ENCODE measurements at places on chromosomes 5 and 9.

- no peak for DNase-seq
Observed at GRCh38 chr9:115636596-115636995, 517.0 kb upstream of the PAPPA start.

- DNase-seq = no peak
Observed at GRCh38 chr9:84054341-84055010, 73.9 kb downstream of the RMI1 start.

- DNase-seq = no peak
Observed at GRCh38 chr9:130030651-130031127, 12.3 kb downstream of the FNBP1 start.

DNA sequence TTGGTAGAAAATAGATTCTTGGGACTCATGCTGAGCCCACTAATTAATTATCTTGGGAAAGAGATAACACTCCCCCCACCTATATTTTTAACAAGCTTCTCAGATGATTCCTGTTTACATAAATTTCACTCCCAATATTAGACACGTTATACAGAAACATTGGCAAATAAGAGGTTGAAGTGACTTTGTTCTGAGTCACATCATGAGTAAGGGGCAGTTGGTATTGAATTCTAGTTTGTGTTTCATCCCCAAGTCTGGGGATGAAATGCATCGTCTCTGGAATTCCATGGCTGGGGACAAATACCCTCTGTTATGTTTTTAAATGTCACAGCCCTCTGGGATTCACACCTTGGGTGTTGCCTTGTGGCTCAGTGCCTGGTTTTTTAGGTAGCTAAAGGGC, 41.0 kb downstream of the BASP1 start:
- no peak for DNase-seq

- no peak for DNase-seq
Observed at GRCh38 chr5:132556153-132556762, 519 bp upstream of the RAD50 start.

- DNase-seq = no peak
Observed at GRCh38 chr9:2818804-2819121, 25.1 kb downstream of the PUM3 start.

DNA sequence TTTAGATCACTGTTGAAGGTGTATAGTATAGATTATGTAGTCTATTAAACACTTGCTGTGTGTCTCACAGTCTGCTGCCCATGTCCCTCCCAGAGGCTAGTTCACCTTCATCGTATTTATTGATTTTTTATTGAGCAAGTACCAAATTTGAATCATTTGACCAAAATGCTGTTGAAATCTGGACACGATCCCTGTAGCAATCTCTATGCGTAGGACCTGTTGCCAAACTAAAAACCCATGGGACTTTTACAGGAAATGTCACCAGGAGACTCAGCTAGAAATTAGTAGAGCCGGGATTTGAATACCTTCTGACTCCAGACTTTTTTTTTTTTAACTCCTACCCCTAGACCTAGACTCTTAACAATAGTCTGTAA, 17.5 kb downstream of the SLC31A1 start:
- no peak for DNase-seq

DNA sequence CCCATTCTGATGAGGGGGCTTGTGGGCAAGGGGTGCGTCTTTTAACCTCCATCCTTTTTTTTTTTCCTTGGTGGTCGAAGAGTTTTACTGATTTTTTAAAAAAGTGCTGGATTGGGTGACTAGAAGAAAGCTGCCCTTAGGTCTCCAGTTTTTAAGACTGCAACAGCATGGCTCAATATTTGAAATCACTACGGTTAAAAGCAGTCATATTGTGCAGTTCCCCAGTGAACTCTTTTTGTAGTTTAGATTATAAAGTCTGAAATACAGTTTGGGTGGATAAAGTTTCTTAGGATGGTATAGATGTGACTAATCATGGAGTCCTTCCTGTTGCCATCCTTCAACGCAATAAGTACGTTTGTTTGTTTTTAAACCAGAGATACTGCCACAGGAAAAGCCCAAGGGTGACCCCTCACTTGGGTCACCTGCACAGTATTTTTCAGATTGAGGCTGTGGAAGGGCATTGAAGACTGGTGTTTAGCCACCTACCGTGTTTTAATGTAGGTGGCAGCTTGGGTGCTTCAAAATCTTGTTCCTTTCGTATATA, 520 bp upstream of the DHFR start:
- no peak for DNase-seq

- DNase-seq = no peak
Observed at GRCh38 chr9:108996643-108997042, 16.7 kb downstream of the CTNNAL1 start.

DNA sequence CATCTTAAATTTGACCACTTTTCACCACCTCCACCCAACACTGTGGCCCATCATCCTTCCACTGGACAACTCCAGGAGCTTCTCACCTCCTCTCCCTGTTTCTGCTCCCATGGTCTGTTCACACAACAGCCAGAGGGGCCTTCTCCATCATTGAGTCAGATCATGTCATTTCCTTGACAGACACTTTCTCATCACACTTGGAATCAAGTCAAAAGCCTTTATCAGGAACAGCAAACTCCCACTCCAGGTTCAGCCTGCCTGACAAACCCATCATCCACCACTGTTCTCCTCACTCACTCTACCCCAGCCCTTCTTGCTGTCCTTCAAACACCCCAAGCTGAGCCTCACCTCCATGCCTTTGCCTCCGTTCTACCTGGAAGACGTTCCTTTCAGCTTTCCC, 78.4 kb upstream of the ADRA1B start:
- DNase-seq = no peak

DNA sequence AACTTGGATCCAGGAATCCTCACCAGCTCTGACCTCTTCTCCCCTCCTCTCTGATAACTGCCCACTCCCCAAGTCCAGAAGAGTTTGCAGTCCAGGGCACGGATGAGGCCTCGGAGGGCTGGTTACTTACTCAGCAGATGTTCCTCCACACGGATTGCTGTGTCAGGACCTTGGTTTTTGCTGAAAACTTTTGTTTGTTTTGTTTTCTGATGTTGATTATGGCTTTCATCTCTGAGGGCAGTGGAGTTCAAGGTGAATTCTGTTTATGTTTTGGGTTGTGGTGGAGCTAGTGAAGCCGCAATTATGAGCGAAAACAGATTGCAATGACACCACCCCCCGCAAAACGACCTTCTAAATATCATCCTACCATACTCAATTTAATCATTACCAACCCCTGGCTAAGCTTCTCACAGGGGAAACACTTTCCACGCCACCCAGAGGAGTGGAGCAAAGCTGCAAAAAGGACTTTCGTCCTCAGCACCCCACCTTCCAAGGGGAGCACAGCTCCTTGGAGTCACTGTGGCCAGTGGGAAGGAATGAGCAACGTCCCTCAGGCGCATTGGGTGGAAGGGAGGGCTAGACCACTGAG, 92.7 kb upstream of the SAP30L start:
- DNase-seq = no peak

DNA sequence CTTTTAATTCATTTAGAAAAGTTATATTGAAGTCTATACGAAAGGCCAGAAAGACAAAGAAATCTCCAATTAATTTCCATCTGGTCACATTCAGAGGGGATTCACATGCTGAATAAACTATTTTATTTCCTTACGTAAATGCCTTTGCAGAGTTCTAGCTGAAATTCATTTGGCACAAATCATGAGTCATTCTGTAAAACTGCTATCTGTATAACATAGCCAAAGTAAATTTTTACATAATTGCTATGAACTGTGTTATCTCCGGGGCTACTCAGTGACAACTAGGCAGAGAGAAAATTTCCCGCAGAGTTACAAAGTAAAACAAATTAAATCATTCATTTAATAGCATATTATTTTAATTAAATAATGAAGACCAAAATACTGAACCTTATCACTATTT, 463.2 kb upstream of the ADAMTS16 start:
- no peak for DNase-seq

DNA sequence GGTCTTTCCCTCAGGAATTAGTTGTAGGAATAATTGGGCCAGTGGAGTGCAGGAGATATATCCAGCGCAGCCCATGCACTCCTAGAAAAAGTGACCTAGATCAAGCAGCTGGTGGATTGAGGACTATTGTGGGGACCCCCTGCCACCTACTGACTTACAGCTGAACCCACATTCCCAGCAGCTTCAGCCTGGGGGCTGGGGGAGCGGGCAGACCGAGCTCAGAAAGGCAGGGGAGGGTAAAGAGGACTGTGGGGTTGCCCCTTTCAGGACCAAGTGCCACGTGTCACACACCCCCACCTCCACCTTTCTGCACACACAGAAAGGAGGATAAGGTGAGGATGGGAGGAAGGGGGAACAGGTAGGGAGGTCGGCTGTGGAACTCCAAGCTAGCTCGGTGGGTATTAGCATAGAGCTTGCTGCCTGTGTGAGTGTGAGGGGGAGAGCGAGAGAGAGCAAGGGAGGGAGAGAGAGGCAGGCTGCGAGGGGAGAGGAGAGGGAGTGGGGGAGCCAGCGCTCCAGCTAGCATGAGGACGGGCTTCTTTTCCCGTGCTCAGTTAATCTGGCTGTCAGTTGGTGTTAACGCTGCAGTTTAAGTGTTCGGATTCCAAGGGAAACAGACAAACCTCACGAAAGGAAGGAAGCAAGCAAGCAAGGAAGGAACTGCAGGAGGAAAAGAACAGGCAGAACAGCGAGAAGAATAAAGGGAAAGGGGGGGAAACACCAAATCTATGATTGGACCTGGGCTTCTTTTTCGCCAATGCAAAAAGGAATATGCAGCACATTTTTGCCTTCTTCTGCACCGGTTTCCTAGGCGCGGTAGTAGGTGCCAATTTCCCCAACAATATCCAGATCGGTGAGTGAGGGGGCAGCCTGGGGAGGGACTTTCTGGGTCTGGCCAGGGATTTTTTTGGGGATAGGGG, at the start of gene GRIA1:
GRIA1 (plus strand) TSS at position 553 of the 920 bp plus-strand sequence.
- no peak for DNase-seq

GRCh38 chr9:3332802-3333201, 193.0 kb downstream of the RFX3 start:
- no peak for DNase-seq

DNA sequence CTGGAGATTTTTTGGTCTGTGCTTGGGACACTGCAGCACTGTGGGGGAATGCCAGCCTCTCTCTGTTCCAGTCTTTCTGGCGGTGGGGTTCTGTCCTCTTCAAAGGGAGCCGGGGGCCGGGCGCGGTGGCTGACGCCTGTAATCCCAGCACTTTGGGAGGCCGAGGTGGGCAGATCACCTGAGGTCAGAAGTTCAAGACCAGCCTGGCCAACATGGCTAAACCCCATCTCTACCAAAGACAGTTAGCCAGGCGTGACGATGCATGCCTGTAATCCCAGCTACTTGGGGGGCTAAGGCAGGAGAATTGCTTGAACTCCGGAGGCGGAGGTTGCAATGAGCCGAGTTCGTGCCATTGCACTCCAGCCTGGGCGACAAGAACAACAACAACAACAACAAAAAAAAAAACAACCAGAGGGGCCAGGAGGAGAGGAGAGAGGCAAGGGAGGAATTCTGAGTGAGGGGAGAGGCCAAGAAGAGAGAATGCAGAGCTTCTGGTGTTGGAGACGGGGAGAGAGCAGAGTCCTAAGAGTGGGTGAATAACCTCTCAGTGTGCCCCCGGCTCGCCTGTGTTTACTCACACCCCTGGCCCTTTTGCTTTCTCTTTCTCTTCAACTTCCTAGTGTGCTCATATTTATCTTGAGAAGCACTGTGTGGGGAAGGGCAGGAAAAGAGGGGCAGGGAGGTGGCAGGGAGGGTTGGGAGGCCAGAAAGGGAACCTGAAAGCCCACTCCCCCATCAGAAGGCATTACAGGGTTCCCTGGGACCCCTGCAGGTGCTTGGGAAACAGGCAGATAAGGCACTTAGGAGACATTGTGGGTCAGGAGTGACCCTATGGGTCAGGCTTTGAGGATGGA, 3.2 kb upstream of the SET start:
- no peak for DNase-seq

- peak; percentile 42 for DNase-seq
Observed at GRCh38 chr9:130701059-130702022, 7.8 kb downstream of the EXOSC2 start.

DNA sequence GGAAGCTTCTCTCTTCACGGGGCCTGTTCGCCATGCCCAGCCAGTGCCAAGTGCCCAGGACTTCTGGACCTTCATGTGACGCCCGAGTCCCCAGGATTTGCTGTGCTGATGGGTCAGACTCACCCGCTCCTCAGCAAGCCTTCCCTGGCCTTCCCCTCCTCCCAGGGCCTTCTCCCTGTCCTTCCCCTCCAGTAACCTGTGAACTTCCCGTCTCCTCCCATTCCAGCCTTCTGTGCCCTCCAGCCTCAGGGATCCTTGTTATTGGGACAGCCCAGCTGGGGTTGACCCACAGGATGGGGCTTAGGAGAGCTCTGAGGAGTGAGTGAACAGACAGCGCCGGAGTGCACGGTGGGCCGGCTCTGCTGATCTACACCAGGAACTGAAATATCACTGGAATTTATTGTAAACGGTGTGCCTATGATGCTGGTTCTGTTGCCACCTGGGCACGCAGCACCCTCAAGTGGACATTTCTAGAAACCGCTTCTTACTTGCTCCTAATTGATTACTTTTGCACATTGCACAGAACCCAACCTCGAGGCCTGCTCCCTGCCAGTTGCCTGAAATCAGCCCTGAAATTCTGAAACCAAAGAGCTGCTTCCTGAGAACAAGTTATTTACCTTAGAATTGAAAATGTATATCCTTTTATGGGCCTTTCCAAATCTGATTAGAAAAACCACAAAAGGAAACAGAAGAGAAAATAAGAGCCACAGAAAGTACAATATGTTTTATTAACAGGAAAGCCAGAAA, 1.5 kb downstream of the SPAAR start:
- DNase-seq = peak; percentile 35

DNA sequence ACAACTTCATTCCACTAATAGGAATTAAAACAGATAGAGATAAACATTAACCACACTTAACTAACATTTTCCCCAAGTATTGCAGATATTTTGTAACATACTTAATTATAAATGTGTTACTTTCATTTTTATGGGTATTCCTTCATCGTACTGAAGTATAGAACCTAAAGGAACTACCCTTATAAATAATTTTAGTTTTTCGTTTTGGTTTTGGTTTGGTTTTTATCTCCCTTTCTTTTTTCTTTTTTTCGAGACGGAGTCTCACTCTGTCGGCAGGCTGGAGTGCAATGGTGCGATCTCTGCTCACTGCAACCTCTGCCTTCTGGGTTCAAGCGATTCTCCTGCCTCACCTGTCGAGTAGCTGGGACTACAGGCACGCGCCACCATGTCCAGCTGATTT, 60.1 kb upstream of the LMNB1 start:
- DNase-seq = no peak

DNA sequence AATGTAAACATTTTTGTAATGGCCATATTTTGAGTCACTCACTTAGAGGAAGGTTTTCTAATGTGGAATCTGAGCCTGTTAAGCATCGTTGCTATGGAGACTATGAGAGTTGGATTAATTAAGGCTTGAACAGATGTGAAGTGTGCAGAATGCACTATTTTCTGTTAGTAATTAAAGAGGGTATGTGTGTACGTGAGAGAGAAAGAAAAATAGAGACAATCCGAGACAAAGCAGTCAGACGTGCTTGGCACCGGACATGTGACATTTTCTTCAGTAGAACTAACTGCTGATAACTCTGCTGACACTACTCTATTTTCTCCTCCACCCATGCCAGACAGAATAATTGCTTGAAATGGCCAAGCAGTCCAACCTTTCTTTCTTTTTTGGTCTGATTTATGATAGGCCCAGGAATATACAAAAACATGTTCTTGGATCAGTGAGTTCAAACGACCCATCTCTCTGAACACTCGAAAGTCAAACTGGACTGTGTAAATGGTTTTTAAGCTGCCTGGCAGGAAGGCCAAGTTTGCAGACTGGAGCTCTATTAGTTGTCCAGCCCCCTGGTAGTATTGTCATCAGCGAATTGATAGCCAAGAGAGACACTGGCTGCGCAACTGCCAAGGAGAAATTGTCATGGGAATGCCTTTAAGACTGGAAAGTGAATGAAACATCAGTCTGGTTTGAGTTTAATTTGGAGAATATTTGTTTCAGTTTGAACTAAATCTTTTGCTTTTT, 322.1 kb downstream of the ARHGEF28 start:
- no peak for DNase-seq

GRCh38 chr5:181099602-181100086, 31.3 kb downstream of the OR2V1 start:
- DNase-seq = no peak

Measured in HFF-Myc (cell line).